ENCODE measurements at places on chromosomes 3 and 15.
A peak's percentile ranks its signal among the peaks of the same experiment; 100 is the strongest.

DNA sequence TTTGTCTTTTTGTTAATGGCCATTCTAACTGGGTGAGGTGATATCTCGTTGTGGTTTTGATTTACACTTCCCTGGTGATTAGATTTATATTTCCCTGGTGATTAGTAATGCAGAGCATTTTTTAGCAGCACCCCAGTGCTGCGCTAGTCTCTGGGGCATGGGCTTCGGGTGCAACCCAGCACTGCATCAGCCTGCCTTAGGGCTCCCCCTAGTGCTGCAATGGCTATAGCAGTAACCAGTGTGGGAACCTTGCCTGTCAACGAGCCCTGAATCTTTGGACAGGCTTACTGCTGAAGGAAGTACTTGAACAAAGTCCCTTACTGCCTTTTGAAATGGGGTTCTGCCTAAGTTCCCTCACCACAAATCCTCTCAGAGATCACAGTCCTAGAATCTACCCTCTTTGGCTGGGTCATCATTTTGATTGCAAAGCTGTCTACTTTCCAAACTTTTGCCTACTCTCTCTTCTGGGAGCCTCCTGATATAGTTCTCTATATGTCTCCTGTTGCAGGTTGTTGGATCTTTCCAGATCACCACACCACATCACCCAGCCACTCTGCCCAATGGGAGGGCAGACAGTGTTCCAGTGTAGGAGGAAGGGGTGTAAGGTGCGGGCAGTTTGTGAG lies 79.2 kb upstream of the CCNL1 start:
- no peak for DNase-seq

- peak; percentile 94 for DNase-seq
Measured at GRCh38 chr15:75694241-75695182, 18.1 kb downstream of the CSPG4 start.

GRCh38 chr3:180421221-180421620 lies 180.7 kb upstream of the TTC14 start:
- DNase-seq = no peak

DNA sequence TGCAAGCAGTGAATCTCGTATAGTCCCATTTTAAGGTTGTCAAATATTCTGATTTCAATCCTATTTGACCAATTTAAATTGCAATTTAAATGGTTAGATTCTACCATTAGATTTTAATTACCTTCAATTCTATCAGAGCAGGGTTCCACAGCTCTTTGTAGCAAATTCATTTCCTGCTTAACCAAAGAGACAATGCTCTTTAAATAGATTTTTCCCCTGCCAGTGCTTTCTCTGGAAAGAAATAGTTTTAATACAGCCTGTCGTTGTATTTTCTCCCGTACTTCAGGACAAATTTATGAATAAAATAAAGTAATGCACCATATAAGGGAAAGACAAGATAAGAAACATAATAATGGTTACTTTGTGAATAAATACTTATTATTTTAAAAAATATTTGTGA lies 62.8 kb downstream of the ZPLD1 start:
- no peak for DNase-seq

DNA sequence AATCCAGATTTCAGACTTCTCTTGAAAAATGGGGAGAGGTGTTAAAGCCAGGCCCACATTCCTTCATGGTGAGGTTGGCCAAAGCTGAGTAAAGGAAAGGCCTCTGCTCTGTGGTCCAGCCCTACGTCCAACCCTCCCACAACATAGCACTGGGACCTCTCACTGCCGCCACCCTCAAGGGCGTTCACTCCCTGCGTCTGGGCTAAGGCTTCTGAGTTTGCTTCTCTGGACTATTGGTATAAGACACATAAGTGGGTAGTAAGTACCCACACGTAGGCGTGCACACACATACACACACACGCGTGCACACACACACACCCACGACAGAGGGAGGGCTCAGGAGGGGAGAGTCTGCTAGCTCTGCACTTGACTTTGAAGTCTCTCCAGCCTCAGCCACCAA lies 80.2 kb upstream of the PXYLP1 start:
- peak; percentile 55 for DNase-seq

DNA sequence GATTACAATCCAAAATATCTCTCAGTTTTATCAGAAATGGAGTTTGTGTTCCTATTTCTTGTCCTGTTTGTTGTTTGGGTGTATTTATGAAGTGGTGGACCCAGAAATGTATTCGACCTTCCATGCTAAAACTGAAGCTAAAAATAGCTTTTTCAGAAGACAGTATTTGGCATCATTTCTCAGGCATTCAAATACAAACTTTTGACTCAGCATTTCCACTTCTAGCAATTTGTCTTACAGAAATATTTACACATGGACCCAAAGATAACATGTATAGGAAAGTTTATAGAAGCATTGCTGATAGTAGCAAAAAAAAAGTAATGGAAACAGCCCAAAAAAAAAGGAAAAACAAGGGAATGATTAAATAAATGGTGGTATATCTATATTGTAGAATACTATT lies 156.3 kb downstream of the HCN4 start:
- no peak for DNase-seq

DNA sequence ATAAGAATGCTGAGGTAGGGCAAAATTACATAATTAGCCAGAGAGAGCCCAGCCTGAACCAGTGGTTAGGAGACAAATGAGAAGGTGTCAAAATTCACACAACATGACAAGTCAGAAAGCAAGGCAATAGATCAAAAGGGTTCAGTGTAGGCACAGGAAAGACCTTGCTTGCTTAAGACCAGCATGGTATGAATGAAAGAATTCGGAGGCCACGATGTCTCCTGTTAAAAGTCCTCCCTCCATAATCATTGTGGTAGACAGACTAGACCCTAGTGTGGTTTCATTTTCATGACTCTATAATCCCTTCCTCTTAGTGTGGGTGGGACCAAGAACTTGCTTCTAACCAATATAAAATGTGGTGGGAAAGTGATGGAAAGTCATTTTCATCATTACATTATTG lies 98.7 kb upstream of the ANKRD28 start:
- DNase-seq = no peak

Measured in muscle of back (tissue), 13 donors.